ENCODE measurements at places on chromosomes 1 and 21. TPM values are rescaled to one million over a fixed set of nuclear protein-coding genes. Genes with fewer than 3 reads are reported as not detected.

DNA sequence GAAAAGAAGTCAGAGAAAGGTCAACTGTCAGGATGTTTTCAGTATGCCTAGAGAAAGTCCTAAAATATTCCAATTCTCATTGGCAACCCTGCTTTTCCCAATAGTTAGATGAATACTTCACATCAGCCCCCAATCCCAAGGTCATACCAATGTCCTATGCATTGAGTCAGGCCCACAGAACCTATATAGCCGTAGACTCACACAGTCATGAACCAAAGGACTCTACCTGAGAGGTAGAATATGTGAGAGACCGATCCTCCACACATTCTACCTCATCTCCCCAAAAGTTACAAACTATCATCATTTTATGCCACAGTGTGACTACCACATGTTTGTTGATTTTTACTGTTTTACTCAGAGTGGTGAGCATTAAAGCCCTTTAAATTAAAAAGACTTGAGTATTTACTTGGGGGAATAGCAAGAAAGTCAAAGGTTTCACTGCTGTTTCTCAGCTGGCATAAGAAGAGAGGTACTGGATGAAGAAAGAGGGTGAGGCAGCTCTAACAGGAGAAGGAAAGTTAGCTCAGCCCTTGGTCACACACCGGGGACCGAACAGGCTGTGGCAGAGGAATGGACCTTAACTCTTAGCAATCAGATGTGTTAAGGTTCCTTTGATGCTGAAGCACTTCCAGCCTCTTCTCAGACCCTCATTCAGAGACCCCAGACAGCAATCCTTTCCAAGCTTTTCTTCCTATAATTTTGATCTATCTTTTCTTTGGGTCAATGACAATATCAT, 937 bp downstream of the CD48 start:
- no peak for DNase-seq

- DNase-seq, result no peak
These were observed 6.3 kb upstream of the RGS13 start for GRCh38 chr1:192629612-192630011.

DNA sequence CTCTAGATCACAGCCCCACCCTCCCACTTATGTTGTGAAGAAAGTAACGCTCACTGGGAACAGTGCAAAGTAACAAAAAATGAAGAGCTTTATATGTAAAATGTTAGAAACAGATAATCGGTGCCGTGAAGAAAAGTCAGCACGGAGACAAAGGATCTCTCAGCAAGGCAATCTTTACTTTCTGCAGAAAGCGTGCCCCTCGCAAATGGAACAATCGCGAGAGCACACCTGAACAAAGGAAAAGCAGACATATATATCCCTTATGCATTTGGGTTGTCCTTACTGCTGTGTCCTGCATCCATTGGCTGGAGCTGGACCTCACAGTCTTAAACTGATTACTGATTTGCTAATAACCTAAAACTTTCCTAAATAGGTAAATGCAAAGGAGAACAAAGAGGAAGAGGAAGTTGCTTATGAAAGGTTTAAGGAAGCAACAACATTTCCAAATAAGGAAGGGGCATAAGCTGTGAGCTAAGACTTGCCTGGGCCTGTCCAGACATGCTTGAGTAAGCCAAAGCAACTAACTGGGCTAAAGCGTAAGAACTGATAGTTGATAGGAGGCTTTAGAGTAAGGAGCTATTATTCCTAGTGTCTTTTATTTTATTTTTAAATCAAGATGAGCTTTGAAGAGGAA, 89.7 kb downstream of the GTF2B start:
- DNase-seq, result no peak

- DNase-seq, result no peak
These were observed 104.1 kb upstream of the TMPRSS2 start for GRCh38 chr21:41611966-41612606.

HMGCS2 gene
- not detected for total RNA-seq

GRCh38 chr1:161728376-161729226, 7.3 kb downstream of the FCRLB start:
- DNase-seq, result no peak

DNA sequence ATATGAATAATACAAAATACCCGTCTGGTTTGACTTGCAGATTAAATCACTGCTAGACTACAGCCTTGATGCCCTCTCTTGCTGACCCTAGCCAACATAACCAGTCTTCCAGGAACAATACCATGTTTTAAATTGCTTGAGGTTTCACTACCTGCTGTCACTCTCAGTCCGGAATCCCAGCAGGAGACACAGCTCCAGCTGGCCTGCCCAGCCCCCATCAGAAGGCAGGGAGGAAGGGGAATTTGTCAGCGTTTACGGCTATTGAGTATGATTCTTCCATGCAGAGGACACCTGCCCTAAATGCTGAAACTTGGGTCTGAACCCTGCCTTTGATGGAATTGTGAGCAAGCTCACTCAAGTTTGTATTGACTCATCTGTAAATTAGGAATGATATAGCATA, 33.0 kb downstream of the ZNF496 start:
- DNase-seq, result no peak

GRCh38 chr21:28745131-28746016, 247.3 kb downstream of the LTN1 start:
- DNase-seq, result peak; percentile 84

- no peak for DNase-seq
These were observed 8.3 kb upstream of the KCNAB2 start for GRCh38 chr1:6037338-6037762.

LAPTM5 gene
- total RNA-seq, result 19.0 TPM

APCS gene
- not detected for total RNA-seq

KLF17 gene
- total RNA-seq, result not detected

DNA sequence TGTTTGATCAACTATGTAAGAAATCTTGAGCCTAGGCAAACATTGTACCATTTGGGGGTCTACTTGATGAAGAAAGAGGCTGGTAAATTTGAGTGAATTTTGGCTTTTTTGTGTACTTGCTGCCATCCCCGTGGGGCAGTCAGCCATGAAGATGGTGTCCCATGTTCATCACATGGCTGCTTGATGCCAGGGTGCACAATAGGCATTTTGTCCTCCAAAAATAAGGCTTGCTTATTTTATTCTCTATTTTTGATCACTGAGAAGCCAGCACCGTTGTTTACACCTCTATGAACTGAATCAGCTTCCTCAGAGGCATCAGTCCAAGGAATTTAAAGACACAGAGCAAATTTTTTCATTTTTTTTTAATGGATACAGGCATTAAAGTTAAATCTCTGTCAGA, 1195.7 kb downstream of the AMY1C start:
- no peak for DNase-seq

DNA sequence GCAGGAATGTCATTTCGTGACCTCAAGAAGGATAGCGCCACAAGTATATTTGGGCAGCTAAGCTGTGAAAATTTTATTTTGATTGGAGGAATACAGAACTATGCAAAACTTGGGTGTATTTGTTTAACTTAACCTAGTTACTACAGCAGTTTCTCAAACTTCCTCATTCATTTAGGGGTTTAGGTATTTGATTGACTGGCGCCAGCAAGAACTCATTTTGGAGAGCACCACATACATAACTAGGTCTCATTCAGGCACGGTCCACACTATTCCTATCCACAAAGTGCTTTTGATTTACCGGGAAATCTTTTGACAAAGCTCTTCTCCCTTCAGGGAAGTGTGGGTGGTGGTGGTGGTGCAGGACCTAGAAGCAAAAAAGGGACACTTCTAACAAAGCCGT, 155.1 kb upstream of the NRIP1 start:
- DNase-seq, result no peak

GRCh38 chr1:44994309-44994898, 8.0 kb upstream of the EIF2B3 start:
- no peak for DNase-seq

- DNase-seq, result no peak
These were observed 681.1 kb downstream of the LTN1 start for GRCh38 chr21:28311411-28312190.

DNA sequence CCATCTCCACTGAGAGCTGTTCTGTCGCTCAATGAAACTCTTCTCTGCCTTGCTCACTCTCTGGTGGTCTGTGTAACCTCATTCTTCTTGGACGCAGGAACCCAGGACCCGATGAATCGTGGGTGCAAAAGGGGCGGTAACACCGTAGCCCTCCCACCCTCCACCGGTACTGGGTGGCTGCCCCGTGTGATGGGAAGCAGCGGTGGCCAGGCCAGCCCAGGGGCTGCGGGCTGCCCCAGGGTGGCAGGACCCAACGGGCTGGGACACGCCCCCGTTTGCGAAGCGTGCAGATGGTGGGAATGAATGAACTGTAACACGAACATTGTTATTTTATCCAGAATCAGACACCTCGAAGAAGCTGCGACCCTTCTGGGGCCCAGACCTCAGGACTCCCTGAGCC, 92.3 kb upstream of the BACE2 start:
- DNase-seq, result no peak

B4GALT2 gene
- 53.4 TPM for total RNA-seq

DNA sequence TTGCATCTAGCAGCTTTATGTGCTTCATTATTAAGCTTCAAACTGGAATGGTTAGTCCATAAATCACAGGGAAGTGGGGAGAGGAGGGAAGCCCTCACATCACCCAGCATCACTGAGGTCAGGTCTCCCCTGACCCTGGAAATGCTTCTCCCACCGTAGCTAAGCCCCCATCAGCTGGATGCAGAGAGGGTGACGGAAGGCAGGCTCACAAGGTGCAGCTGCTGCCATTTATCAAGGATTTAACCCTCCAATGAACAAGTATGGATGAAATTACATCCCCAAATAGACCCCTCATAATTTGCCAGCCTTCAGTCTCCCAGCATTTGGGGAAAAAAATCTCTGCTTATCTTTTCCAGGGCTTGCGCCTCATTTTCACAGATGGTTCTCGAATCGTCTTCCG, 60.8 kb downstream of the PGM1 start:
- no peak for DNase-seq

ZBTB8B gene
- 1.2 TPM for total RNA-seq

DNA sequence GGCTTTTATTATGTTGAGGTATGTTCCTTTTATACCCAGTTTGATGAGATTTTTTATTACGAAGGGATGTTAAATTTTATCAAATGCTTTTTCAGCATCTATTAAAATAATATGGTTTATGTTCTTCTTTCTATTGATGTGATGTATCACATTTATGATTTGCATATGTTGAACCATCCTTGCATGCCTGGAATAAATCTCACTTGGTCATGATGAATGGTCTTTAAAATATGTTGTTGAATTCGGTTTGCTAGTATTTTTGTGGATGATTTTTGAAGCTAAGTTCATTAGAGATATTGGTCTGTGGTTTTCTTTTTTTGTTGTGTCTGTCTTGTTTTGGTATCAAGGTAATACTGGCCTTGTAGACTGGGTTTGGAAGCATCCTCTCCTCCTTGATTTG, 14.1 kb downstream of the GPR88 start:
- DNase-seq, result no peak

GRCh38 chr1:5532811-5533210, 459.4 kb downstream of the NPHP4 start:
- no peak for DNase-seq

Data from dorsolateral prefrontal cortex (tissue), 122 donors.